ENCODE measurements at places on chromosomes 12 and 14.

GRCh38 chr12:12812174-12812573 is 972 bp upstream of the DDX47 start:
- no peak for DNase-seq

- DNase-seq, result no peak
Observed at GRCh38 chr14:95480109-95480886, 36.2 kb downstream of the SYNE3 start.

- no peak for DNase-seq
Observed at GRCh38 chr14:69613312-69614073, 2.1 kb downstream of the SUSD6 start.

- no peak for DNase-seq
Observed at GRCh38 chr12:8475508-8476203, 19.9 kb downstream of the CLEC6A start.

GRCh38 chr14:65224799-65225198 is 122.5 kb upstream of the MAX start:
- no peak for DNase-seq

- DNase-seq, result no peak
Observed at GRCh38 chr14:35747379-35747778, 61.7 kb downstream of the RALGAPA1 start.

DNA sequence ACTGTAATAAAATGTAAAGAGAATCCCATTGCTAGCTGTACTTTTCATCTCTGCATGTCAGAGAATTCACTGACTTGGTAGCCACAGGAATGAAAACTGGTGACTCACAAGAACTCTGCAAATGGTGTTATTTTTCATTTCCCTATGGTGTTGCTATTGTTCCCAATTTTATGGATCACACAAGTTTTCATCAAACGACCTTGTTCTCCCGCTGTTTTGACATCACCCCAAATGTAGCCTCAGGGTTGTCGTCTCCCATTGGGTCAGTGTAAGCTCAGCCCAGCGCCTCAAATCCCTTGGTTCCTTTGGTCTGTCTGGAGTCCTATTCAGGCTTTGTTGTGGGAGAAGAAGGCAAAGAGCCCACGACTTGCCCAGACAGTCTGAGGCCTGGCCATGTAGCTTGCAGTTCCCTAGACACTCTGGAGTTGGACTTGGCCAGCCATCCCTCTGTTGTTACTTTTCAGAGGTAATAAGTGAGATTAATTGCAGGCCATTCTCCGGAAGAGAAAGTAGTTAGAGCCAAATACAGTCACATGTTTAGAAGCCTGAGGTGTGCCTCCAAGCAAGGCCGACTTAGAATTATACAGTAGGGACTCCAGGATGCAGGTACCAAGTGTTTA is 159.2 kb downstream of the TGFB3 start:
- DNase-seq, result no peak

DNA sequence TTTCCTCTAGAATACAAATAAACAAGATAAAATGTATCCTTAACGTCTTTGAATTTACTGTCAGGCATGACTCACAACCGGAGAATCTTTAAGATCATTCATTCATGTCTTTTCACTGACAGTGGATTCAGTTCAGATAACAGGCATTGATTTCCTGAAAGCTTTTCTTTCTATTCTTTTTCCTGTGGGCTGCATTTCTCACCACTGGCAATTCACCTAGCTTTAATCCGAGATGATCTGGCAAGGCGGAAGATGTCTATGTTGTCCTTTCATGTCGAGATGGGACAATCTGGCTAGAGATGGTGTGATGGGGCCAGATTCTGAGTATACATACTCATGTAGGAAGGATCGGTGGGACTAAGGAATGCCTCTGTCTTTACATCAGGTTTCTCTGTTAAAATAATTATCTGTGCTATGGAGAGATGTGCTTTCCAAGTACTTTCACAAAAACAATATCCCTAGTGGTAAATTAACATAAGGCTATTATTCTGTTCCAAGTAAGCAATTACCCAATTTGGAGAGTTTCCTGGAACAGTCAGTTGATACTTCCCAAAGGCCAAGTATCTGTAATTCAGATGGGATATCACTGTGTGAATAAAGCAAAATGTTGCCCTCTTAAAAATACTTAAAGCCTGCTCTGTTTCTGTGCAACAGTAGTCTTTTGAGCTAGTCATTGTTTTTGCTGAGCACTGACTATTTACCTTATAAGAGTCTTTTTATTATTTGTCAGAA is 17.8 kb downstream of the ACSS3 start:
- no peak for DNase-seq

GRCh38 chr14:40842816-40843215 is 763.9 kb upstream of the LRFN5 start:
- no peak for DNase-seq

GRCh38 chr12:19181666-19182426 is 52.3 kb downstream of the PLEKHA5 start:
- DNase-seq, result no peak

DNA sequence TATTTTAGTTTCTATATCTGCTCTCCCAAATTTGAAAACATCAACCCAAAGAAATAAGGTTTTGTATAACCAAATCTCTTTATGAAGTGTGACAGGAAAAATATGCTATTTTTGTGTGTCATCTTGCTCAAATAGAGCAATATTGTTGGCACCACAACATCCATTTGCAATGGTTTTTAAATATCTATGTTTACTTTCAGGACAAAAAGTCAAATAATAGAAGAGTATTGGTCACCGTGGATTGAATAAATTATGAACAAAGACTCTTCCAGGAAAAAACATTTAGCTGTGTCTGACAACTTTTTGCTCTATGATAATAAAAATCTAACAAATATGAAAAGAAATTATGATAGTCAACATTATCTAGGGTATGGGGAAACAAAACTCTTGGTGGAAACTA is 439.2 kb downstream of the BTG1 start:
- no peak for DNase-seq

GRCh38 chr12:105659355-105660075 is 329.0 kb downstream of the C12orf75 start:
- DNase-seq, result no peak

GRCh38 chr12:124698211-124698997 is 131.0 kb upstream of the NCOR2 start:
- no peak for DNase-seq

DNA sequence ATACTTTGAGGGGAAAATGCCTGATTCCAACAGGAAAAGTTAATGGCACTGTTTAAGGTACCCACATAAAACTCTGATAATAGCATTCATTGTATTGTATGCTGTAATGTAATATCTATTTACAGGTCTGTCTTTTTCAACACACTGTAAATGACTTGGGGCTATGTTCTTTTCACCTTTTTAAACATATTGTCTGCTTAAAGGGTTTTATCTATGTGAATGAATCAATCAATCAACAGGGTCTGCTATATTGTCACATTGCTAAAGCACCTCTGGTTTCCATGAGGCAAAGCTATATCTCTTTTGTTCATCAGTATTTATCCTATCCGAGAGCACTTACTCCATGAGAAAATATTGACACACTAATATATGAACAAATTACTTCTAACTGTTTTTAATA is 288.0 kb downstream of the SLC6A15 start:
- DNase-seq, result no peak

- no peak for DNase-seq
Observed at GRCh38 chr12:96070670-96071279, 35.4 kb upstream of the LTA4H start.

- no peak for DNase-seq
Observed at GRCh38 chr12:103105971-103106597, 148.6 kb downstream of the ASCL1 start.

- DNase-seq, result no peak
Observed at GRCh38 chr12:27960821-27961220, 11.7 kb downstream of the PTHLH start.

- no peak for DNase-seq
Observed at GRCh38 chr14:46279327-46279726, 372.3 kb downstream of the RPL10L start.

DNA sequence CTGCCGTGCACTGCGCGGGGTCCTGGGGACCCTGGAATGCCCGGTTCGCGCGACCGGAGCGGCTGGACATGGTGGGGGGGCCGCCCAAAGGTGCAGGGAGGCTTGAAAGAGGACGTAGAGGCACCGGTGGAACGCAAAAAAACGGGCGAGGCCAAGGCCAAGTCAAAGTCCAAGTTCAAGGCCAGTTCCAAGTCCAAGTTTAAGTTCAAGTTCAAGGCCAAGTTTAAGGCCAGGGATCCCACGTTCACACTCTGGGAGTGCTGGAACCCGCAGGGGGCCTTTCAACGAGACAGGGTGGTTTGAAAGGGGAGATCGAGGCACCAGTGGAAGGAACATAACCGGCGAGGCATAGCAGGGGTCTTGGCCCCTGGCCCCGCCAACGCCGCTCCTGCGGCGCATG is 317.6 kb downstream of the ALG10 start:
- DNase-seq, result no peak

- DNase-seq, result no peak
Observed at GRCh38 chr12:1502831-1503230, 91.5 kb downstream of the FBXL14 start.

- DNase-seq, result no peak
Observed at GRCh38 chr14:47252802-47253201, 422.6 kb downstream of the MDGA2 start.

DNA sequence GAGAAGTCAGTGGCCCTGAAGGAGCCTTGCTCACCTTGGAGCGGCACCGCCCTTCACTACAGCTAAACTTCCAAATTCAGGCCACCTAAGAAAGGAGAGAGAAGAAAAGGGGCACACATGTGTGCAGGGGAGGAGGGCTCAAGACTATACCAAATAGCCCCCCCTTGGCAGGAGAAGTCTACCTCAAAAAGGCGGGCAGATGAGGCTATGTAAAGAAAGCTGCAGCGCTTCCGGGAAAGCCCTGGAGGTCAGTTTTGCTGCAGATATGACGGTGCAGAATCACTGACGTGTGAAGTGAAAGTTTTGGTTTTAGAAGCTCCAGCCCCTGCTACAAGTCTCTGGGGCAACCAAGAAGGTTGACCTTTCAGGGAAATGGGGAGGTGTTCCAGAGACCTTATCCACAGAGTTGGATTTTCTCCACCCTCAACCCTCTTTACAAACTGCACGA is 48.2 kb upstream of the PNMA1 start:
- no peak for DNase-seq

- DNase-seq, result no peak
Observed at GRCh38 chr14:84927096-84927827, 602.7 kb upstream of the FLRT2 start.

DNA sequence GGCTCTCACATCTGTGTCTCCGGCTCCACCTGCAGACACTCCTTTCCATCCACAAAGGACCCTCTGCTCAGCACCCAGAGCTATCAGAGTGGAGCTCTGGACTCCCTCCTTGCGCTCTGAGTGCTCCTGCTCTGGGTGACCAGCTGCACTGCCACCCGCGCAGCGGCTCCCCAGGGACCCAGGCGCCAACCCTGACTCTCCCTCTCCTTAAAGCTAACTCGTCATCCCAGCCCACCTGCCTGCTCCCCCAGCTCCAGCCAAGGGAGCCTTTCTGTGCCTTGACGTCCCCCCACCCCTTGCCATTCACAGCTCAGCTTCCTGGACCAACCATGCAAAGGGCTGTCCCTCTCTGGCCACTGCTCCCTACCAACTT is 99.0 kb downstream of the SETD3 start:
- no peak for DNase-seq

DNA sequence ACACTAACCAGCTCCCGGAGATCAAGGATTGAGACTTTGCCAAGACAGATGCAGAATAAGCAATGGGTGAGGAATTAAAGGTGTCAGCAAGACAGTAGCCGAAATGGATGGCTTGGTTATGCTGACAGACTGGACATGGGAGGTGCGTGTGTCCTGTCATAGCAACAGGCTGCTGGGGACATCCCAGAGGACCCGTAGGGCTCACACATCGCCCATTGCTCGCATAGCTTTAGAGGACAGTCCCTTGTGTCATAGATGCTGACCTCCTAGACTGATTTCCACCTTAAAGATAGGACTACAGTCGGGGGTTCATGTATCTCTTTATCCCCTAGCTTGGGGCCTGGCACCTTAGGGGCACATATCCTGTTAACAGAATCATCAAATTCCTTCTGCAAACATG is 324.5 kb downstream of the MED13L start:
- DNase-seq, result no peak

DNA sequence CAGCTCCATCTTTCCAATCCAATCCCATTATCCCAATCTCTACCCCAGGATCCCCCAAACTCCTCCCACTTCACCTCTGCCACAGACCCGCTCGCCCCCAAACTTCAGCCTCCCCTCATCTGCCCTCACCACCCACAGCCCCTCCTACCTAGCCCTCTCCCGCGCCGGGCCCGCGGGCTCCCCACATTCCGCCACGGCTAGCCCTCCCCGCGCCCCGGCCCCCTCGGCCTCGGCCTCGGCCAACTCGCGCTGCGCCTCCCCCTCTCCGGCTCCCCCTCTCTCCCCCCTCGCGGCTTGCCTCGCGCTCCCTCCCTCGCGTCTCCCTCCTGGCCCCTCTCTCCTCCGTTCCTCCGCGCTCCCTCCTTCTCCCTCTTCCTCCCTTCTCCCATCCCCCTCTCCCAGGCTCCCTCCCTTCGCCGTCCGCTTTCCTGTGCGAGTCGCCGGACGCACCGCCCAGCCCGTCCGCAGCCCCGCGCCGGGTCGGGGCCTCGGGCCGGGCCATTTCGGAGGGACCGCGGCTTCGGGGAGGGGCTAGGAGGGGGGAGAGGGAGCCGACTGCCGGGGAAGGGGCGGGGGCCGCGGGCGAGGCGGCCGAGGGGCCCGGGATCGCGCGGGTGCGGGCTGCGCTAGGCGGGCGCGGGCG is at the start of gene ATN1:
TSS of gene ATN1 (plus strand) at position 581 of the 643 bp plus-strand sequence. CDS start 6,043 bp downstream, outside the sequence.
- peak; percentile 43 for DNase-seq

DNA sequence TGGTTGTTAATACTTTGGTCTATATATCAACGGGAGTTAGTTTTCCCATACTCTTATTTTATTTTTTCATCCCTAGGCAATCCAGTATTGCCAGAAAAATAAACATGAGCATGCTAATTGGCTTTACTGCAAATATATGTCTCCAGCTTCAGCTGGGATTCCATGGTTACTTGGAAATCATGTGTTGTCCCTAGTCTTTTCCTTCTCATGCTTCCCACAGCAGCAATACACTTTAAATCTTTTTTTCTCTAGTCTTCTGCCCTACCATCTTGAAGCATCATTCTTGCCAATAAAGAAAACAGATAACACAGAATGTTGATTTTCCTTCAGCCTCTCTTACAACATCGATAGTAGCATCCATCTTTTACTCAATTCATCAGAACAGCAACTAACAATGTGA is 60.2 kb downstream of the SLC2A13 start:
- no peak for DNase-seq

DNA sequence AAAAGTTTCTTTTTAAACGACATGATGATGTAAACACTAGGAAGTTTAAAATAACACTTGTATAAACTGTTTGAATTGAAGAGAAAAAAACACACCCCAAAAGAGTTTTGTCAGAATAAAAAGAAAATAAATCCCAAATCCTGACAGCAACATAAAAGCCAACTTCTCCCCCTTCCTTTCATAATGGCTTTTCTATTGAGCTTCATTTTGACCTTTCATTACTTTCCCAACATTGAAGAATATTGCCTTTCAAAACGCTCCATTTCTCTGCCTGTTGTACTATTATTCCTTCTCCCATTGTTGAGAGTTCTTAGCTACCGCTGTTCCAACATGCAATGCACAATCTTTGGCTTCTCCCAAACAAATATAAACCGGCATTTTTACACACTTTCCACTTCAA is 448.5 kb downstream of the BCAT1 start:
- DNase-seq, result no peak

Measured in stimulated activated CD4-positive, alpha-beta T cell treated with anti-CD3 and anti-CD28 coated beads, TNF-alpha, amount 100 ng/mL, for 1 hour (primary cell).